ENCODE measurements at places on chromosomes 7 and 10.

DNA sequence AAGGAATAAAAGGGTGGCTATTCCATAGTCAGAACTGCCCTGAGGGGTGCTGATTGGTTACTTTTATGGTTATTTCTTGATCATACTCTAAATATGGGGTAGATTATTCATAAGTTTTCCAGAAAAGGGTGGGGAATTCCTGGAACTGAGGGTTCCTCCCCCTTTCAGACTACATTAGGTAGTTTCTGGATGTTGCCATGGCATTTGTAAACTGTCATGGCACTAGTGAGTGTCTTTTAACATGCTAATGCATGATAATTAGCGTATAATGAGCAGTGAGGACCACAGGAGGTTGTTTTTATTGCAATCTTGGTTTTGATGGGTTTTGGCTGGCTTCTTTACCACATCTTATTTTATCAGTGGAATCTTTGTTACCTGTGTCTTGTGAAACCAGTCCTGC lies 26.5 kb upstream of the POT1 start:
- DNase-seq = no peak

DNA sequence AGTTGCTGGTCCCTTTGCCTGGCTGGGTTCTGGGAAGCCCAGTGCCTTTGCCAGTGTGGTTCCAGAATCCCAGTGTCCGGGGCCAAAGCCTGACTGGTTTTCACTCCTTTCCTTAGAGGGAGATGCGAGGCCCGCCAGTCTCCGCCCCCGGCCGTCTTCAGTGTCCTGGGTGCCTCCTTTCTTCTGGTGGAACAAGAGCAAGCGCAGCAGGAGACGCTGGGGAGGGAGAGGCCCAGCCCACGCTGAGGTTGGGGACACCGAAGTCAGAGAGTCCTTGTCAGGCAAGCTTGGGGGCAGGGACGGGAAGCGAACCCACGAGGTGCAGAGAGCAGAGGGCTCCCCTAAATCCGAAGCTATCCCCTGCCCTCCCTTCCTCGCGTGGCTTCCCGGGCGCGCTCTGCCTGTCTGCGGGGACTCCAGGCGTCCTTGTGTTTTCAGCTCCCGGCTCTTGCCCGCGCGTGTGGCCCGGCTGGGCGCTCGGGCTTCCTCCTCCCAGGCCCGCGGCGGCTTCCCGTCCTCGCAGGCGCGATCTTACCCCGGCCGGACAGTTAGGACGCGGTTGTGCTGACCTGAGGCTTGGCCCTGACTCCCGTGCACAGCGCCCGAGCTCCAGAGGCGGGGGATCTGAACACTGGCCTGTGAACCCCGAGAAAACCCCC lies 60.6 kb upstream of the UBE3C start:
- no peak for DNase-seq

DNA sequence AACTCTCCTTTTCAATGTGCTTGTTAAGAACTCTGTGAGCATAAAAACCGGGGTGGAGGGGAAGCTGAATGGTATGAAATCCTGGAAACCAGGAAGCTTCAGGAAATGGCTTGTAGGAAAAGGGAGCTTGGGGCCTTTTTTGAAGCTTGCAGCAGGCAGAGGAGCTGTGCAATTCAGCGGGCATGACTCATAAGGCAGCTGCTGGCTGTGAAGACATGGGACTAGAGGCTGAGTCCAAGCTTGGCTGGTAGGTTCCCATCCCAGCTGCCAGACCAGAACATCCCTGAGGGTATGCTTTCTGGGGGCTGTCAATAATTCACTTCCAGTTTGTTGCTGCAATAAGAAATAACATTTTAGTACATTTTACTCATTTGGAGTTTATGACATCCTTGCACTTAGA lies 36.8 kb upstream of the CDC14C start:
- no peak for DNase-seq

DNA sequence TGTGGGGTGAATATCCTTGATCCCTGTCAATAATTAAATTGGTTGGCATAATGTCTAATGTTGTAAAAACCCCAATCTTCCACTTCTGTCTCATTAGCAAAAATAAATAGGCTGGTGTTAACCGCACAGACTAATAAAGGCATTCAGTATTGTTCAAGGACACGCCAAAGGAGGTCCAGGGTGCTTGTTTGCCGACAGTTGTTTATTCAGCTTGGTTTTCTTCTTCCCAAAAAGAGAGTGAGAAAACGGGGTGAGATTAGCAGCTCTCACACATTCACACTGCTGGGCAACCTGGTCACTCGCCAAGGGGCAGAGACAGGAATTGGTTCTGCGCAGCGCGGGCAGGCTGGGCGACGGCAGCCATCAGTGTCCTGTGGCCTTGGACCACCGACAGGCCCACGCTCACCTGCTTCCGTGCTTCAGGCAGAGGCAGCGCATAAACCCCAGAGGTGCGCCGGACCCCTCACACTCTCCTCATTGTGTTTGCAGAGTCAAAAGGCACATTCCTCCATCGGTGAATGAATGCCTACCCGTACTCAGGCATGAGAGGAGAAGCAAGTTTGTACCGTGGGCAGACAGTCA lies 26.2 kb upstream of the LMBR1 start:
- DNase-seq = no peak

DNA sequence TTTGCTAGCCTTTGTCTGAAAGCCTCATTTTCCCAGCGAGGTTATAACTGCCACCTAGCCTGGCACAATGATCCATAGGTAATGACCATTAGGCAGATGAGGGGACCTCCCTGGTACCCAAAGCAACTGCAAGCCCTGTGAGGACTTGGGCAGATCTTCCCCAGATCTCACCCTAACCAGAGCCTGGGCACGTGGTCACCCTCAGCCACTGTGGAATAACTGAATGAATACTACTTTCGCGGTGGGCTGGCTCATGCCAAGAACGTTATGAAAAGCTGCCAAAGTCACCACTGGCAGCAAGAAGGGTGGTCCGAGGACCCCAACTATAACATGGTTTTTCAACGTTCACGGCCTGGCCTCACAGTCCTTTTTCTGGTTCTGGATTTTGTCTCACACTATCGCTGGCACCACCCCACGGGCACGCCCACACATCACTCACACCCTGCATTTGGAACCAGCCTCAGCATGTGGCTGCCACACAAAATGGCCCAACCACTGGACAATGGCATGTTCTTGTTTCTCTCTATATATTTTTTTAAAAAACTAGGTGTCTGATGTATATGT lies 3.4 kb downstream of the PRKAG2 start:
- DNase-seq = no peak

DNA sequence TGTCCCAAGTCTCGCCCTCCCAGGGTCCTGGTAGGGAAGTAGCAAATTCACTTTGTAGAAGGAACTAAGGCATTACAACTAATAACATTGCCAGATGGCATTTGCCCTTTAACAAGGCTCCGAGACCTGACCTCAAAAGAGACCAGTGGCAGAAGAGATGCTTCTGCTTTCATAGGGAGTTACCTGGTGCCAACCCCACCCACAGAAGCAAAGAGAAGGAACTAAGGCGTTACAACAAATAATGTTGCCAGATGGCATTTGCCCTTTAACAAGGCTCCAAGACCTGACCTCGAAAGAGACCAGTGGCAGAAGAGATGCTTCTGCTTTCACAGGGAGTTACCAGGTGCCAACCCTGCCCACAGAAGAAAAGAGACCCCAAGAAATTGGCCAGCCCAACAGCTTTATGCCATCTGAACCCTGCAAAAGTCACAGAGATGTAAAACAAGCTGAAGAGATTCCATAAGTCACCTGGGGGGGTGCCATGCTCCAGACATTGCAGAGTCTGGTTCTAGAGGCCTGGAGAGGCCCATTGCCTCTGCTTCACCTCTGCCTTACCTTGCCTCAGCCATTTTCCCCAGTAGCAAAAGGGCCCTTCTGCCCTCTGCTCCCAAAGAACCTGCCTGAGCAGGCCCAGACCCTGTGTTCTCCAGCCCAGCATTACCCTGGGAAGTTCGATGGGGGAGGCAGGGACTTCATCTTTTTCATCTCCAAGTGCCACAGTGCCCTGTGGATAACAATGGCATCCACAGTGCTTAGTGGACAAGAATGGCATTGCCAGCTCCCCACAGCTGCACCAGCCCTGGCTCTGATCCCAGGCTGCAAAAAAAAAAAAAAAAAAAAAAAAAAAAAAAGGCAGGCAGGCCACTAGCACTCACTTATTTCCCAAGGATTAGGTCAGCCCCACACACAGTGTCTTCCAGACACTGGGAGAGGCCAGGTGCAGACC lies 179.5 kb upstream of the PLXNA4 start:
- no peak for DNase-seq

GRCh38 chr7:78690174-78690573 lies 763.3 kb downstream of the MAGI2 start:
- no peak for DNase-seq

DNA sequence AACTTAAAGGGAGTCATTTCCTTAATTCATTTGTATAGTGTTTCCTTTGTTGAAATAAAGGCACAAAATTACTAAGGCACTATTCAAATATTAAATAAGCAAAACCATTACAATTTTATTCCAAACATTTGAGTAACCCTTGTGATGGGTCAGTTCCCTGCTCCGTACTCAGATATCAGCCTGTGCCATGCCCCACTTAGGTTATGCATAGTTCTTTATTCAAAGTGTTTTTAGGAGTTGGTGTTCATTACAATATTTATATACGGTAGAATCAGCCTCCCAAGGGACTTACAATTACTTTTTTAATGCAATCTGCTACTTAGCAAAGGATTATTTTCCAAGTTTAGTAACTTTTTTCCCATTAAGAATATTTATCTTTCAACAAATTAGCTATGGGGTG lies 119.3 kb upstream of the SEMA3D start:
- DNase-seq = no peak

GRCh38 chr10:43036481-43037428 lies 40.1 kb upstream of the RET start:
- DNase-seq = no peak

DNA sequence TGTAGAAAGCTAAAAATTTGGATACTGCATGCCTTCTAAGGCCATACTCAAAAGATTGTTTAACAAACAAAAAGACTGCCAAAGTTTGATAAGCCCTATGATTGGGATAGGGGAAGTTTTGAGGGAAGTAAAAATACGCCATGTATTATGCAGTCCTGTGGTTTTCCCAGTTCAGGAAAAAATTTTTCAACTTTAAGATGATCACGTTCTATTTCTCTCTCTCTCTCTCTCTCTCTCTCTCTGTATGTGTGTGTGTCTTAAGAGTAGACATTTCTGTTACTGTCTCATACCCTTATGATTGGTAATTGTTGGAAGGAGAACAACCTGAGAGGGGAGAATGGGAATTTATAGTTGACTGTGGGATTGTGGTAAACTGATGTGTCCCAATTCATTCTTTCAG lies 69.1 kb upstream of the CYP26C1 start:
- DNase-seq = no peak

DNA sequence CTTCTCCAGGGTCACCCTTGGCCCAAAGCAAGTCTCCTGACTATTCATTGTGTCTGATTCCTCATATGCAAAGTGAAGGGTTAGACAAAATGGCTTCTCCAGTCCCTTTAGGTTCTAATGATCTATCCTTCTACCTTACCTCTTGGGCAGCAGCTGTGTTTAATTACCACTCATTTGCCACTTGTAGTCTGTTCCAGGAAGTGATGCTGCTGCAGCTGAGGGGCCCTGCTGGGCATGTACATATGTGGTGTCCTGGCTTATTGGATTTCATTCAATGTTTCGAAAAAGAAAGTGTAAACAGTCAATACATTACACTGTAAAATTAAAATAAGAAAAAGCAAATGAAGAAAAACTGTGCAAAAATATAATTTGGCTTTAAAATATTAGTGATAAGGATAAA lies 36.6 kb downstream of the SCIN start:
- peak; percentile 85 for DNase-seq

GRCh38 chr10:119644994-119645393 lies 6.2 kb upstream of the BAG3 start:
- no peak for DNase-seq

- no peak for DNase-seq
Observed at GRCh38 chr10:100395626-100396025, 48.6 kb downstream of the SCD start.

DNA sequence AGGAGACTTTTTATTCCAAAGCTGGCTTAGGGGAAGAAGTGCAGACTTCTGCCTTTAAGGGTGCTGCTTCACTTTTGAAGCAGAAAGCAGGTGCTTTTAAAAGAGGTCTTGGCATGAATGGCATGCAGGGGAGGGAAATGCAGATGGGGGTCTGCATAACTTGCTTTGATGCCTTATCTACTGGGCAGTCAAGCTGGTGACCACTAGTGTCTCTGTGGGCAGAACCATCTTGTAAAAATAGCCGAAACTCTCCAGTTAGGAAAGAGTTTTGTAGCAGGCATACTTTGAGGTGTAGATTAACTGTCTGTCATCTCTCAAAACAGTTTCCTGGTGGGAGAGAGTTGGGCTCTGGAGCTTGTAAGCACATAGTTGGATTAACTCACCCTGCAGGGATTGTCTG lies 9.9 kb upstream of the CTNNA3 start:
- DNase-seq = no peak

- no peak for DNase-seq
Observed at GRCh38 chr7:102258073-102258748, 28.5 kb upstream of the SH2B2 start.

DNA sequence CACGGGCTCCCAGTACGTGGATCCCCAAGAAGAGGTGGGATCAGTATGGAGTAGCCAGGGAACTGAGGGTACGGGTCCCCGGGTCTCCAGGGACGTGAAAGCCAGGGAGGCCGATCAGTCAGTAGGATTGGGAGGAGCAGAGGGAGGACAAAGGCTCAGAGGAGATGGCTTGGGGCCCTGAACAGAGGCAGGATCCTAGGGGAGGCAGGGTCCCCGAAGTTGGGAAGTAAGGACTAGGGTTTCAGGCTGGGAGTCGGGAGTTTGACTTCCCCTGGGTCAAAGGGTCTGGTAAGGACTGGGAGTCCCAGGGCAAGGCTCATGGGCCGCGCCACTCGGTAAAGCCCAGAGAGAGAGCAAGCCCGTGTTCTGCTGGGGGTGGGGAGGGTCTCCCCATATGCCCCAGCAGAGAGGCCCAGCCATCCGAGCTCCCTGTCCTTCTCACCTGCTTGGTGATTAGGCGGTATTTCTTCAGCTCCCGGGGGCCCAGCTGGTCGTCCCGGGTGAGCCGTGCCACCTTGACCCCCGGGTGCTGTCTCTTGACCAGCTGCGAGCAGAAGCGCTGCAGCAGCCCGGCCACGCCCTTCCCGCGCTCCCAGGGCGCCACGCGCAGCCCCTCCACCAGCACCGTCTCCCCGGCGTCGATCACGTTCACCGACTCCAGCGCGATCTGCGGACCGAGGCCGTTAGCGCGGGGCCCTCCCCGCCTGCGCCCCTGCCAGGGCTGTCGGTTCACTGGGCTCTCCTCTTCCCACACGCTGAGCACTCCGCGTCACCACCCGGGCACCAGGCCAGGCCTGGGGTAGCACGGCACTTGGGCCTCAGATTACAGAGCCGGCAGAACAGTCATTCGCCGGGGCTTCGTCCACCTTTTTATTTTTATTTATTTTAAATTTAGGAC lies 7.0 kb downstream of the NAT16 start:
- DNase-seq = no peak

- no peak for DNase-seq
Observed at GRCh38 chr10:4058514-4059029, 273.6 kb upstream of the KLF6 start.

- no peak for DNase-seq
Observed at GRCh38 chr7:55733241-55734140, 129.1 kb downstream of the SEPTIN14 start.

DNA sequence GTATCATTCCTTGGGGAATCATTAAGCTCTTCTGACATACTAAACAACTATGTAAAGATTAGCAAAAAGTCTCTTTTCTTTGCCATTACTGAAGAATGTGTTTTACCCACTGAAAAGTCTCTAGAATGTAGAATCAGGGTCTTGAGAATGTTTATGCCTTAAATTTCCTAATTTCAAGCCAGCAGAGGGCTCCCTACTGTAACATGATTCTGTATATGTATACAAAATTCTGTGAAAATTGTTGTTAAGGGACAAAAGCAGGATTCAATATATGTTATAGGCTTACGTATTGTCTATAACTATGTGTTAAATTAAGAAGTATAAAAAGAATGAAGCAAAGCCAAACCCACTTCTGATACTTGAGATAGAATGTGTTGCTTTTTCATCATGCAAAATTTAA lies 296.9 kb upstream of the DGKB start:
- DNase-seq = no peak

All from NCI-H187 treated with DMSO at 0.1 percent for 48 hours (cell line).